ENCODE measurements at places on chromosomes 12 and 14. TPM values are rescaled to one million over a fixed set of nuclear protein-coding genes. Genes with fewer than 3 reads are reported as not detected.

DNA sequence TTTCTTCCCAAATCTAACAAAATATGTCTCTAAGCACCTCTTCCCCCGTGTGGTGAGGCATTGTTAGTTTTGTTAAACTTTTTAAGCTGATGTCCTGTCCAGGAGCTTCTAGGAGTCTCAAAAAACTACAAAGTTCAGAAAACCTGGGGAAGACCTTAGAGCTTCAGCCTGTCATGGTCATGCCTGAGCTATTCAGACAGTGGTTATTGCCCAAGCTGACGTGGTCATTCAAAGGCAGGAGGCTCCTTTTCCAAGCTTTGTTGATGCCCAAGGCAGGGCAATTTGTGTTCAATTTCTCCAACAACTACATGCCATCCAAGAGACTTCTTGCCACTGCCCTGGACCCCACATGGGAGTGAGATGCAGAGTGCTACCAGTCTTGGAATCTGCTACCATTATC lies 5.8 kb upstream of the LYZ start:
- DNase-seq, result no peak
- no peak overlapping the region for H3K27ac ChIP-seq
- H3K4me3 ChIP-seq, result no peak overlapping the region

The TAS2R19 gene
- 9.2 TPM for total RNA-seq

DNA sequence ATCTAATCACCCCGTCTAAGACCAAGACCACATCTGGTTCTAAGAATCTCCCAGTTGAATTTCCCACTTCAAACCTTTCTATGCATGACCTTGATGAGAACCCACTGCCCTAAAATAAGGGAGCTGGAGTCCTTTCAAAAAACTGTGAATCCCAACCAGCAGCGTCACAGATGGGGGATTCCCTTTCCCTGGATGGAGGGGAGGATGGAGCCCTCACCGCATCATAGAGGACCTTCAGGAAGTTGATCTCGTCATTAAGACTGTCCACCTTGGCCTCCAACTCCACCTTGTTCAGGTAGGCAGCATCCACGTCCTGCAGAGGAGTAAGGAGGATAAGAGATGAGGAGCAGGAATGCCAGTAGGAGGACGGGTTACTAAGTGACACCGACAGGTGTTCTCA lies 4.8 kb downstream of the KRT4 start:
- H3K27ac ChIP-seq, result no peak overlapping the region
- no peaks in the 10 kb centered on the region for H3K36me3 ChIP-seq
- H3K4me3 ChIP-seq, result no peak overlapping the region
- H3K27me3 ChIP-seq, result no peaks in the 10 kb centered on the region
- H3K4me1 ChIP-seq, result no peaks in the 10 kb centered on the region
- no peak for DNase-seq

The FGF23 gene
- total RNA-seq, result not detected

The IL31 gene
- not detected for total RNA-seq

DNA sequence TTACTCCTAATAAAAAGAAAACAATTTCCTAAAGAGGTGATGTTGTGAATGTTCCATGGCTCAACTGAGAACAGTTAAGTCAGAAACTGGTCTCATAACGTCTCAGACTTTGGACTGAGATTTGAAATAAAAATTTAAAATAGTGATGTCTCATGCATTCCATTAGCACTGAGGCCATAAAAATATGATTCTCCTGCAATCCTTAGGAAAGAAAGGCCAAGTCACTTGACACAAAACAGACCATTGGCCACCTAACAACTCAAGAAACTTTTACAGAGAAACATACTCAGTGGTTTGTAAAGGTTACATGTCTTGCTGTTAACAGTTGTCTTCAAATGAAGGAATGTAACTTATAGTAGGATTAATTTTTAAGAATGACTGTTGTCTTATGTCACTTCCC lies 58.1 kb downstream of the STAB2 start:
- no peaks in the 10 kb centered on the region for H3K27me3 ChIP-seq
- DNase-seq, result no peak
- H3K4me3 ChIP-seq, result no peak overlapping the region
- H3K27ac ChIP-seq, result no peak overlapping the region
- H3K4me1 ChIP-seq, result no peaks in the 10 kb centered on the region

The REC8 gene
- total RNA-seq, result 4.0 TPM

DNA sequence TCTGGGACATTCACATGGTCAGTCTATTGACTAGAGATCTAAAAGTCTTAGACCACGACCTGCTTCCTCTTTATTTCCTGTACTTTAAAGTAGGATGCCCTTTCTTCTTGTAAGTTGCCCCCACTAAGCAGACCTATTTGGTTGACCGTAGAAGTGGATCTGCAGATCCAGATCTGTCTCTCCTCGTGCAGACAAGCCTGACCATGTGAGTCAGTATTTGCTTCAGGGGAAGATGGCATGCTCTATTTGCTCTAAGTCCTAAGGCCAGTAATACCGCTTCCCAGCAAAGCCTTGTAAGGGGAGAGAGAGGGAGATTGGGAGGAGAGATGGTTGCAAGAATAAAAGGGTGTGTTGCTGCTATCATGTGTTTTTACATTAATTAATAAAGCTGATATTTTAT lies 46.8 kb downstream of the KCNC2 start:
- H3K36me3 ChIP-seq, result no peaks in the 10 kb centered on the region
- DNase-seq, result no peak
- H3K4me1 ChIP-seq, result no peaks in the 10 kb centered on the region
- no peak overlapping the region for H3K27ac ChIP-seq
- H3K4me3 ChIP-seq, result no peak overlapping the region
- H3K27me3 ChIP-seq, result no peaks in the 10 kb centered on the region

- H3K27ac ChIP-seq, result peak overlapping the region; percentile 67
- no peaks in the 10 kb centered on the region for H3K36me3 ChIP-seq
- no peaks in the 10 kb centered on the region for H3K27me3 ChIP-seq
Measured at GRCh38 chr12:121284551-121285390, 11.7 kb downstream of the CAMKK2 start.

- H3K36me3 ChIP-seq, result peaks cover 43% of the 10 kb centered on the region
- H3K4me1 ChIP-seq, result peaks cover 67% of the 10 kb centered on the region
- no peak for DNase-seq
- H3K27ac ChIP-seq, result peak within 1 kb of the TSS; percentile 84
Measured at GRCh38 chr12:57146961-57147944, at the start of gene LRP1-AS. LRP1-AS (minus strand) TSS chr12:57147619.

DNA sequence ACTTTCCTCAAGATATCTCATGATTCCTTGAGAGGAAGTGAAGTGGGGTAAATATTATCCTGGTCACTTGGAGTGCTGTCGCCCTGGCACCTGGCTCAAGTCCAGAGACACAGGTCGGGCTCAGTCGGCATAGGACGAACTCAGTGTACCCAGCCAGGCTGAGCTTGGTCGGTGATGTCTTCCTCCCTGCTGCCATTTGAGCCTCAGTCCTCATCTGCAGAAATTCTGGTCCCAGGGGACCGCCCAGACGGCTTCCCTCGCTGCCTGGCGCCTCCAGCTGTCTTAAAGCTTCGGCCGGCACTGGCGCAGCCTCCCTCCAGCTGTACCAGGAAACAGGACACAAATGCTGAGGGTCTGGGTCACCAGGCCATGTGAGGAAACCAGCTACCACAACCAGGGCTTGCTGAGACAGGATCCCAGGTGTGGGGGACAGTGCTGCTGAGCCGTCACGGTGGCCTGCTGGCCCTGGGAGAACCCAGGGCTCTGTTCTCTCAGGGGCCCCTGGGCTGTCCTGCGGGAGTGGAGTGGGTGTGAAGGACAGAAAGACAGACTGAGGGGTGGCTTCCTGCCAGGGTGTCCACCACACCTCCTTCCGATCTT lies 5.0 kb upstream of the KLC1 start:
- H3K4me3 ChIP-seq, result no peak overlapping the region
- H3K36me3 ChIP-seq, result no peaks in the 10 kb centered on the region
- DNase-seq, result peak; percentile 61
- H3K4me1 ChIP-seq, result peaks cover 23% of the 10 kb centered on the region
- H3K27ac ChIP-seq, result no peak overlapping the region

GRCh38 chr12:95605087-95605486 lies 53.8 kb upstream of the USP44 start:
- H3K27ac ChIP-seq, result no peak overlapping the region
- H3K36me3 ChIP-seq, result no peaks in the 10 kb centered on the region
- H3K27me3 ChIP-seq, result no peaks in the 10 kb centered on the region
- H3K4me3 ChIP-seq, result no peak overlapping the region
- peaks cover 8% of the 10 kb centered on the region for H3K4me1 ChIP-seq
- DNase-seq, result no peak

The GPR132 gene
- total RNA-seq, result 0.48 TPM

DNA sequence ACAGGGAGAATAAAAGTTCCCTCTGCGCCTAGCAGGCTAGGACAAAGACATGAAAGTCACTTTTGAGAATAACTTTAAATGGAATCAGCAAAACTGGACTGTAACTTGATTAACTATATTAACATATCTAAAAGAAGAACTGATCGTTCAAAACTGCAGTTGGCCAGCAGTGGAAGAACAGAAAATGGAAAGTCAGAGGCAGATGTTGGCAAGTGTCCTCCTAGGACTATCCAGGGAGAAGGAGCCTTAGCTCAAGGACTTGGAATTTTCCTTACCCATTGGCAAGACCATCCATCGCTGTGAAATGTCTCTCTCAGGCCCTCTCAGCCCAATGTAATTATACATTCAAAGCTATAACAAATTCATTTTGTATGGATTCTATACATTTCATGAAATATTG lies 419.7 kb downstream of the ATP23 start:
- no peaks in the 10 kb centered on the region for H3K36me3 ChIP-seq

The TEX52 gene
- total RNA-seq, result not detected

GRCh38 chr12:29053567-29053966 lies 95.5 kb upstream of the FAR2 start:
- H3K4me3 ChIP-seq, result no peak overlapping the region
- no peak overlapping the region for H3K27ac ChIP-seq
- H3K4me1 ChIP-seq, result no peaks in the 10 kb centered on the region
- no peak for DNase-seq
- no peaks in the 10 kb centered on the region for H3K36me3 ChIP-seq
- H3K27me3 ChIP-seq, result no peaks in the 10 kb centered on the region

- no peaks in the 10 kb centered on the region for H3K27me3 ChIP-seq
- H3K4me3 ChIP-seq, result no peak overlapping the region
- H3K27ac ChIP-seq, result no peak overlapping the region
- H3K4me1 ChIP-seq, result peaks cover 6% of the 10 kb centered on the region
Measured at GRCh38 chr14:74049876-74050495, 30.8 kb downstream of the BBOF1 start.

- no peaks in the 10 kb centered on the region for H3K36me3 ChIP-seq
- no peak for DNase-seq
- peaks cover 17% of the 10 kb centered on the region for H3K4me1 ChIP-seq
- H3K27me3 ChIP-seq, result no peaks in the 10 kb centered on the region
Measured at GRCh38 chr12:101694297-101694848, 3.1 kb upstream of the CHPT1 start.

The CMA1 gene
- total RNA-seq, result not detected

The ADSS1 gene
- 20.5 TPM for total RNA-seq

DNA sequence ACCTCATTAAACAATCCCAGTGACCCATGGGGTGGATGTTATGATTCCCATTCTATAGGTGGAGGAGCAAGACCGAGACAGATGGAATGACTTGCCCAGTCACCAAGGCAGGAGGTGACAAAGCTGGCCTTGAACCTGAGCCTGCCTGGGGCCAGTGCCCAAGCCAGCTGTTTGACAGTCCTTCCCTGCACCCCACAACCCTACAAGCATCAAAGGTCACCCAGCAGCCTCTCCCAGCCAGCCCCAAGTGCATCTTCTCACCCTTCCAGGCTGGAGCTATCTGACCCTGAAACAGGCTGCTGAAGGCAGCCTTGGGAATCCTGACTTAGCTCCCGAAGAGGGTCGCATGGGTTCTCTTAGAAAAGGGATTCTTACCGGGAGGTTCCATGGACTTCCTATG lies 20.3 kb downstream of the MMAB start:
- H3K27me3 ChIP-seq, result no peaks in the 10 kb centered on the region
- H3K36me3 ChIP-seq, result no peaks in the 10 kb centered on the region
- H3K4me3 ChIP-seq, result no peak overlapping the region
- H3K27ac ChIP-seq, result no peak overlapping the region
- no peak for DNase-seq
- peaks cover 8% of the 10 kb centered on the region for H3K4me1 ChIP-seq

The IFNG gene
- total RNA-seq, result not detected

The CD27 gene
- 0.11 TPM for total RNA-seq

The TRIAP1 gene
- total RNA-seq, result 28.8 TPM

The KERA gene
- total RNA-seq, result not detected

The SMCO2 gene
- not detected for total RNA-seq
